ENCODE measurements at places on chromosomes 7 and 10.

GRCh38 chr7:130299866-130300265 is 6.9 kb downstream of the CPA4 start:
- no peak for DNase-seq

GRCh38 chr7:82410461-82410860 is 33.1 kb downstream of the CACNA2D1 start:
- DNase-seq, result no peak

- no peak for DNase-seq
Measured at GRCh38 chr7:28903730-28904577, 54.2 kb downstream of the TRIL start.

- DNase-seq, result no peak
Measured at GRCh38 chr7:95631527-95631926, 35.2 kb upstream of the PDK4 start.

GRCh38 chr7:100516135-100516812 is 22.7 kb upstream of the AGFG2 start:
- peak; percentile 92 for DNase-seq

GRCh38 chr10:30051220-30051619 is 8.2 kb downstream of the JCAD start:
- no peak for DNase-seq

DNA sequence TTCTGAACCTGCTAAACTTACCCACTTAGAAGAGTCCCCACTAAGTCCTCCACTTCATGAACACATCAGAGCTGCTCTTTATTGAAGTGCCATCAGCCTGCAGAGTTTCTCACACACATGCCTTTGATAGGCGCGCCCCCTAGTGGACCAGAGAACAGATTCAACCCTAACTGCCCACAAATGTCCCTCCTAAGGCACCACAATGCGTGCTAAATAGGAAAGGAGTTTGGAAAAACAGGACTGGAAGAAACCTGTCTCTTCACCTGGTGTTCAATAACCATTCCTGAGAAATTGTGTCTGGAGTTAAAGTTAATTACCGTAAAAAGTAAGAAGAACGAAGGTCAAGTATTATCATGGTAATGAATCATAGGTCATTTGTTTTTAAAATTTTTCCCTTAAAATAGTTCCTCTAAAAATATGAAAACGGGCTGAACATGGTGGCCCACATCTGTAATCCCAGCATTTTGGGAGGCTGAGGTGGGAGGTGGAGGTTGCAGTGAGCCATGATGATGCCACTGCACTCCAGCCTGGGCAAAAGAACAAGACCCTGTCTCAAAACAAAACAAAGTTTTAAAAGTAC is 249.7 kb downstream of the ELMO1 start:
- DNase-seq, result peak; percentile 59

GRCh38 chr10:61633665-61634064 is 29.1 kb upstream of the CABCOCO1 start:
- peak; percentile 21 for DNase-seq

- no peak for DNase-seq
Measured at GRCh38 chr7:157429680-157430224, 92.9 kb downstream of the DNAJB6 start.

DNA sequence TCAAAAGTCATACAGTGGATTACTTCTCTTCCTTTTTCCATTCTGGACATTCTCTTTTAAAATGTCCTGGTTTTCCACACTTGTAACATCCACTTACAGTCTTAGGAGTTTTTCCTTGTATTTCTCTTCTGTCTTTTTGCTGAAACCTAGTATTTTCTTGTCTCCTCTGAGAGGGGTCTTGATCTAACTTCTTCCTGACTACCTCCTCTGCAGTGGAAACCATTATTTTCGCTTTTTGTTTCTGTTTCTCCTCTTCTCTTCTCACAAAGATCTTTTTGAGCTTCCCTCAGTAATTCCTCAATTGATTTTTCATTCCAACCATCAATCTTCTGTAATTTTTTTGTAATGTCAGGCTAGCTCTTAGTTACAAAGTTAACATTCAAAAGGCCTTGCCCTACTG is 23.7 kb upstream of the ELOVL3 start:
- DNase-seq, result no peak

- DNase-seq, result peak; percentile 9
Measured at GRCh38 chr7:68963552-68963951, 634.7 kb upstream of the AUTS2 start.

DNA sequence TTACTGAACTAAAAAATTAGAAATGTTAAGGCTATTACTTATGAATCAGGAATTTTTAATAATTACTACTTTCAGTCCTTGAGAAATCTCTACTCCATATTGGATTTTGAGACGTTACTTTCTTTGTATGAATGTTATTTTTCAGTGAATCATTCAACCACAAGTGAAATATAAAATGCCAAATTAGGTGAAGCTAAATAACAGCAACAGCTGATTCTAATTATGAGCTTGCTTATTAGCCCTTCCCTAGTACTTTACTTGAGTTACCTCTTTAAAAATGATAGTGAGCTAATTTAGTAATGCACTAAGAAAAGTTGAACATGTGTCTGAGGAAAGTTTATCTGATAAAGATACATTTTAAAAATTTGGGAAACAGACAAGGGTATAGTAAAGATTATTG is 51.4 kb downstream of the PCGF5 start:
- DNase-seq, result no peak

DNA sequence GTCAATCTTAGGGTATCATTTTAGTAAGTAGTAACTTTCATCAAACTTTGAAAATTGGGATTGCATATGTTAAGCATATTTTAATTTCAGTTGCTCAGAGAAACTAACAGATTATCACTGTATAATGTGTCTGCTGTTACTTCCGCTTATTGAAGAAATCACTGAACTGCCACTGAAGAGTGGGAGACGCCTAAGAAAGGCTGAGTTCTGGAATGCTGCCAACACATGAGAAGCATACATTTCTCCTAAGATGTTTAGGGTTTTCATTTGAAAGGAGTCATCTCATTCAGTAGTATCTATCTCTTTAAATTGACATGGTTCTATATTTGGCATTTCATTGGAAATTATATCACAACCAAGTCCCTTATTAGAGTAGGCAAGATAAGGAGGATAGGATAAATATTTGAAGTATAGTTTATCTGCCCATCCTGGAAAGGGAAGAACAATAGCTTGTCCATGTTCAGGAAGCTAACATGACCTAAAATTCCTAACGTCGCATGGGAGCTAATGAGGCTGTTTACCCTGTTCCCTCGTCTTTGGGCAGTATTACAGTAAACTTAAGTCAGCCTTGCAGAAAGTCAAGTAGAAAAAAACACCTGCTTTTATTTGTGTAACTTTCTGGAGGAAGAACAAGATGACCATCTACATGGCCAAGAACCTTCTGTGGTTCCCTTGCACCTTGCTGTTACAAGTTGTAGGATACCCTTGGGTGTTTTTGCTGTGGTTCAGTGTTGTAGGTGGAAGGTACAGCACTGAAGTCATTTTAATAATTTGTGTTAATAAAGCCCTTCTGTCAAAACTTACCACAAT is 67.3 kb downstream of the NHLRC2 start:
- no peak for DNase-seq

All from fibroblast of the conjunctiva (primary cell).